Astrocyte (in vitro differentiated cells and primary cell): ENCODE measurements at places on chromosomes 4 and X. TPM values are rescaled to one million over a fixed set of nuclear protein-coding genes. Genes with fewer than 3 reads are reported as not detected.

RRH gene
- 0.25 TPM in 1 of 2 replicates, not detected in the other for total RNA-seq

TGIF2LX gene
- not detected in 2 replicates for total RNA-seq

GRCh38 chr4:53695540-53696463 lies 104.5 kb upstream of the LNX1 start:
- no peak for DNase-seq

GRCh38 chrX:149638860-149639259 lies 7.3 kb upstream of the TMEM185A start:
- DNase-seq, result peak; percentile 77

- no peak for DNase-seq
Measured at GRCh38 chr4:7771541-7772507, 167.8 kb downstream of the AFAP1 start.

LARP1B gene
- total RNA-seq, result 14.3 and 17.6 TPM in 2 replicates

GPC3 gene
- total RNA-seq, result 2.7 and 8.2 TPM in 2 replicates

DNA sequence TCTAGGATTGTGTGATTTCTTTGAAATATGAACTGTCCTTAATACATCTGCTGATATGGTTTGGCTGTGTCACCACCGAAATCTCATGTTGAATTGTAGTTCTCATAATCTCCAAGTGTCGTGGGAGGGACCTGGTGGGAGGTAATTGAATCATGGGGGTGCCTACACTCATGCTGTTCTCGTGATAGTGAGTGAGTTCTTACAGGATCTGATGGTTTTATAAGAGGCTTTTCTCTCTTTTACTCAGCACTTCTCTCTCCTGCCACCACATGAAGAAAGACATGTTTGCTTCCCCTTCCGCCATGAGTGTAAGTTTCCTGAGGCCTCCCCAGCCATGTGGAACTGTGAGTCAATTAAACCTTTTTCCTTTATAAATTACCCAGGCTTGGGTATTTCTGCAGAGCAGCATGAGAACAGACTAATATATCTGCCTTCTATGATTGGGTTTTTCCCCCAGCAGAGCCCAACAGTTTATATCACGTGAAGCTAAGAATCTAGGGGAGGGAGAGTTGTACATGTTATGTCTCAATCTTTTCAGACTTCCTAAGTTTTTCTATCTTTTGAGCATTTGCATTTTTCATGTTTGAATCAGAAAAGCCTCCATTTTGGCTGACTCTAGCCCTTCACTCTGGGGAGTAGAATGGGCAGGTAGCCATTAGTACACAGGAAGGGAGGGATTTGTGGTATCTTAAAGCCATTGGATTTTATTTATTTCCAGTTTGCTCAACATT lies 58.9 kb downstream of the PLAC1 start:
- DNase-seq, result peak; percentile 39

FRMPD4 gene
- total RNA-seq, result 0.19 and 0.54 TPM in 2 replicates

DNA sequence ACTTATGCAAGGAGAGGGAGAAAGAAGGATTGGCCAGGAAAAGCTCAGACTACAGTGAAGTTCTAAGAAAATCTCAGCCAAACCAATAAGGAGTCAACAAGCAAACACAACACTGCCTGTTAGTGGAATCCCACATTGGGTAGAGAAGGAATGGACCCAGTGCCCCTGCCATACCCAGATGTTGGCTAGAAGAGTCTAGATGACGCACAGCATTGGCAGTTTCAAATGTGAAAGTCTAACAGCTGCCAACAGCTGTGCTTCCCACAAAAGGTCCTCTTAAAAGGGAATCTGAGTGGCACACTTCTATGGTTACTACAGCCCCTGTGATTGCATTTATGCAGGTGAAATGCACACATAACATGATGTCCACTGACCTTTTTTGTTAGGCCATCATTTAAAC lies 37.2 kb upstream of the CPEB2 start:
- DNase-seq, result no peak

PABPC1L2A gene
- total RNA-seq, result 0.11 and 0.38 TPM in 2 replicates

FATE1 gene
- not detected in 2 replicates for total RNA-seq

- no peak for DNase-seq
Measured at GRCh38 chrX:53724872-53725271, 38.4 kb upstream of the HUWE1 start.
